ENCODE measurements at places on chromosomes 2 and 18.

DNA sequence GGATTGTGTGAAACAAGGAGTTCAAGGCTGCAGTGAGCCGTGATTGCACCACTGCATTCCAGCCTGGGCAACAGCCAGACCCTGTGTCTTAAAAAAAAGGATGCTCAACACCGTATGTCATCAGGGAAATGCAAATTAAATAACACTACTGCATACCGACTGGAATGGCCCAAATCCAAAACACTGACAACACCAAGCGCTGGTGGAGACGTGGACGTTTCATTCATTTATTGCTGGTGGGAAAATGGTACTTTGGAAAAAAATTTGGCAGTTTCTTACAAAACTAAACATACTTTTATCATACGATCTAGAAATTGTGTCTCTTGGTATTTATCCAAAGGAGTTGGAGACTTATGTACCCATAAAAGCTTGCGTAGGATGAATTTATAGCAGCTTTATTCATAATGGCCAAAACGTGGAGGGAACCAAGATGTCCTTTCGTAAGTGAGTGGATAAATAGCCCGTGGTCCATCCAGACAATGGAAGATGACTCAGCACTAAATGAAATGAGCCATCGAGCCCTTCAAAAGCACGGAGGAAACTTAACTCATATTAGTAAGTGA lies 24.2 kb downstream of the NEU4 start:
- no peak overlapping the region for H3K4me3 ChIP-seq
- DNase-seq, result peak; percentile 17
- H3K27ac ChIP-seq, result no peak overlapping the region
- H3K27me3 ChIP-seq, result no peaks in the 10 kb centered on the region
- peaks cover 4% of the 10 kb centered on the region for H3K4me1 ChIP-seq

DNA sequence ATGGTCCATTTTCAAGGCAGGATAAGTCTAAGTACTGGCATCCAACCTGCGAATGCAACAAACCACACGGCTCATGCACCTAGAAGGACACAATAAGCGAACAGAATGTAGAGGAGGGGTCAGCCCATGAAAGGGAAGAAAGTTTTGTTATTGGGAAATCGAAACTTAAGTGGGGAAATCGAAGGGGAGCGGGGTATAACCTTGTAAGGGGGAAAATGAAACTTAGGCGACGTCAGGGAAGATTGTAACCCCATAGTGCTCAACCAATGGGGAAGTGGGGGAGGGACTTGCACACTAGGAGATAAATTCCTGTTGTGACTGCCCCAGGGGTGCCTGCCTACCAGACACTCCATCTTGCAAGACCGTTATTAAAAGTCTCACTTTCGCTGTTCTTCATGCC lies 15.6 kb upstream of the OTOF start:
- no peaks in the 10 kb centered on the region for H3K27me3 ChIP-seq
- no peak overlapping the region for H3K27ac ChIP-seq
- H3K4me1 ChIP-seq, result no peaks in the 10 kb centered on the region

GRCh38 chr2:178917555-178917954 lies 110.3 kb upstream of the TTN start:
- DNase-seq, result no peak
- H3K4me1 ChIP-seq, result no peaks in the 10 kb centered on the region
- no peak overlapping the region for H3K27ac ChIP-seq
- H3K36me3 ChIP-seq, result no peaks in the 10 kb centered on the region
- no peaks in the 10 kb centered on the region for H3K27me3 ChIP-seq

- H3K27me3 ChIP-seq, result no peaks in the 10 kb centered on the region
- H3K27ac ChIP-seq, result no peak overlapping the region
- H3K4me3 ChIP-seq, result no peak overlapping the region
- H3K36me3 ChIP-seq, result no peaks in the 10 kb centered on the region
- no peak for DNase-seq
These were observed 138.9 kb downstream of the DYSF start for GRCh38 chr2:71592181-71592711.

GRCh38 chr2:240444464-240444863 lies 9.0 kb downstream of the GPC1 start:
- no peaks in the 10 kb centered on the region for H3K27me3 ChIP-seq
- H3K36me3 ChIP-seq, result no peaks in the 10 kb centered on the region
- H3K4me3 ChIP-seq, result no peak overlapping the region
- no peak overlapping the region for H3K27ac ChIP-seq

- H3K27me3 ChIP-seq, result no peaks in the 10 kb centered on the region
- H3K36me3 ChIP-seq, result no peaks in the 10 kb centered on the region
- no peaks in the 10 kb centered on the region for H3K4me1 ChIP-seq
- DNase-seq, result no peak
These were observed 556.7 kb downstream of the CMPK2 start for GRCh38 chr2:6308986-6309385.

DNA sequence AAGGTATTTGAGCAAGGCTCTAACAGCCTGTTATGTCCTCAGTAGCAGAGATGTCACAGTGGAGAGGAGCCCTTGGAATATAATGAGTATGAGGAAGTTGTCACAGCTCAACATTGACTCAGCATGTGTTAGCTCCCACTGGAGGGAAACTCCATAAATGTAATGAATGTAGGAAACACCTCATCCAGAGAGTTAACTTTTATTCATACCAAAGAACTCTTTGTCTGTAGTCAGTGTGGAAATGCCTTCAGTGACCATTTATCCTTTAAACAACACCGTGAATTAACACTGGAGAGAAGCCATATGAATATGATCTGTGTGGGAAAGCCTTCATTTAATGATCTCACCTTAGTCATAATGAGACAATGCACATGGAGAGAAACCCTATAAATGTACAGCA lies 59.7 kb downstream of the CYP1B1 start:
- no peak overlapping the region for H3K4me3 ChIP-seq

- H3K4me3 ChIP-seq, result no peak overlapping the region
- no peak for DNase-seq
- H3K27me3 ChIP-seq, result no peaks in the 10 kb centered on the region
- no peaks in the 10 kb centered on the region for H3K4me1 ChIP-seq
- no peaks in the 10 kb centered on the region for H3K36me3 ChIP-seq
- no peak overlapping the region for H3K27ac ChIP-seq
These were observed 19.0 kb downstream of the ETAA1 start for GRCh38 chr2:67416136-67416535.

- no peaks in the 10 kb centered on the region for H3K27me3 ChIP-seq
- no peaks in the 10 kb centered on the region for H3K36me3 ChIP-seq
- no peak overlapping the region for H3K4me3 ChIP-seq
- H3K4me1 ChIP-seq, result no peaks in the 10 kb centered on the region
These were observed 142.9 kb upstream of the MEX3C start for GRCh38 chr18:51340332-51340731.

DNA sequence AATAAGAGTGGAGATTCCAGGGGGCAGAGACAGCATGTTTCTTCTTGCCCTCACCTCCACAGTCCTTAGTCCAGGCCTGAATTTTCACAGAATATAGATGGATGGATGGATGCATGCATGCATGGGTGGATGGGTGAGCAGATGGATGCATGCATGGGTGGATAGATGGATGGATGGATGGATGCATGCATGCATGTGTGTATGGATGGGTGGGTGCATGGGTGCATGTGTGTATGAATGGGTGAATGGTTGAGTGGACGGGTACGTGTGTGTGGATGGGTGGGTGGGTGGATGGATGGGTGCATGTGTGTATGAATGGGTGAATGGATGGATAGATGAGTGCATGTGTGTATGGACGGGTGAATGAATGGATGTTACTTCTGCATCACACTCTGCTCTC lies 153.3 kb downstream of the CELF4 start:
- DNase-seq, result no peak
- no peaks in the 10 kb centered on the region for H3K27me3 ChIP-seq
- no peaks in the 10 kb centered on the region for H3K4me1 ChIP-seq
- no peak overlapping the region for H3K4me3 ChIP-seq
- H3K27ac ChIP-seq, result no peak overlapping the region

GRCh38 chr18:57995331-57995730 lies 48.7 kb upstream of the NEDD4L start:
- no peak overlapping the region for H3K4me3 ChIP-seq
- DNase-seq, result no peak
- no peaks in the 10 kb centered on the region for H3K4me1 ChIP-seq
- H3K27me3 ChIP-seq, result no peaks in the 10 kb centered on the region

DNA sequence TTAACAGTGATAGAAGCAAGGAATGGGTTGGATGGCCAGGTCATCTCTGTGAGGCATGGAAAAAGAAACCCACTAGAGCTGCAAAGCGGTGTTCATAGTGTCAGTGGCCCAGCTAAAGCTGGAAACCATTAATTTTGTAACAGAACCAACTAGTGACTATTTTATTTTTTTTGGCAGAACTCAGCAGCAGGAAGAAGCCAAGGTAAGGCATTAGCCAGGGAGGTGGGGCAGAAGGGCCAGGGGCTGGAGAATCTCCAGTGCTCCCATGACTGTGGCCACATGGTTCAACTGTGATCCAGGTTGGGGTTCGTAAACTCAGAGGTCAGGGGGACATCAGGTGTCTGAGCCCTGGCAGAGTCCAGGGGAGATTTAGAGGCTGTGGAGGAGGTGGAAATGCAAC lies 25.9 kb upstream of the YES1 start:
- H3K27me3 ChIP-seq, result no peaks in the 10 kb centered on the region
- H3K36me3 ChIP-seq, result no peaks in the 10 kb centered on the region
- no peak overlapping the region for H3K4me3 ChIP-seq
- no peak for DNase-seq
- H3K4me1 ChIP-seq, result peaks cover 16% of the 10 kb centered on the region

- no peak for DNase-seq
- H3K36me3 ChIP-seq, result no peaks in the 10 kb centered on the region
- no peaks in the 10 kb centered on the region for H3K27me3 ChIP-seq
- no peaks in the 10 kb centered on the region for H3K4me1 ChIP-seq
These were observed 99.3 kb downstream of the TPO start for GRCh38 chr2:1512321-1513289.
